ENCODE measurements at places on chromosomes 13 and 19.

GRCh38 chr19:46515879-46516350, 20.2 kb upstream of the PNMA8B start:
- DNase-seq = peak; percentile 45

- no peak for DNase-seq
Measured at GRCh38 chr19:4559569-4559968, at the start of gene SEMA6B. Gene SEMA6B, minus strand, starts transcription at chr19:4559684. Its CDS starts 1,227 bp downstream, at chr19:4558457.

DNA sequence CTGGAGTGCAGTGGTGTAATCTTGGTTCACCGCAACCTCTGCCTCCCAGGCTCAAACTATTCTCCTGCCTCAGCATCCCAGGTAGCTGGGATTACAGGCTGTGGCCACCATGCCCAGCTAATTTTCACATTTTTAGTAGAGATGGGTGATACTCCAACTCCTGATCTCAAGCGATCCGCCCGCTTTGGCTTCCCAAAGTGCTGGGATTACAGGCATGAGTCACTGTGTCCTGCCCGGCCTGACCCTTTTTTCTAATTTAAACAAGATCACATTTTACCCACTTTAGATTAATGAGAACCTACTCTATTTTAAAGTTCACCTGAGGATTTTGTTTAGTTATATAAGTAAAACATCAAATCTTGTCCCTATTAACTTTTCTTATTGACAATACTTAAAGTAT, 91.8 kb upstream of the POSTN start:
- DNase-seq = no peak

DNA sequence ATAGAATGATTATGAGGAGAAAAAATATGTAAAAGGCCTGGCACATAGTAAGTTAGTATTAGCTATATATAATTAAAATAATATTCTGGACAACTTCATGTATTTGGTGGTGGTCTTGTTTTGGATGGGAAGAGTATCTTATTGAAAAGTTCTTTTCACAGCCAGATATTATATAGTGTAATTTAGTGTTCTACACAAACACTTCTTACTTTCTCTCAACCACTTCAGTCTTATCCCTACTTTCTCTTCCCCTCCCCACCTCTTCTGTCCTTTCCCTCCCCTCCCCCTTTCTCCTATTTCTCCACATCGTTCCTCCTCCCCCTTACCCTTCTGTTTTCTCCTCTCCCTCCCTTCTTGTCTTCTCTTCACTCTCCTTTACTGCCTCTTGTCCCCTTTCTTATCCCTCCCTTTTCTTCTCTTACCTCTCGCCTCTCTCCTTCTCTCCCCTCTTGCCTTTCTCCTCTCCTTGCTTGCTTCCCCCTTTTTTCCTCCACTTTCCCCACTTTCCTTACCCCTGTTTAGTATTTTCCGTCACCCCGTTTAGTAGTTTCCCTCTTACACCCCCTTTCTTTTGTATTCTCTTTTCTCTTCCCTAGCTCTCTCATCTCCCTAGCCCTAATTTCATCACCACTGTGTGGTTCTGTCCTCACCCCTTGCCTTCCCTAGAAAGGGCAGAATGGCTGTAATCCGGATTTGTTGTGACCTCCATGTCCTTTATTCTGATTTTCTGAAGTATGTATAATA, 107.2 kb upstream of the MLNR start:
- no peak for DNase-seq

DNA sequence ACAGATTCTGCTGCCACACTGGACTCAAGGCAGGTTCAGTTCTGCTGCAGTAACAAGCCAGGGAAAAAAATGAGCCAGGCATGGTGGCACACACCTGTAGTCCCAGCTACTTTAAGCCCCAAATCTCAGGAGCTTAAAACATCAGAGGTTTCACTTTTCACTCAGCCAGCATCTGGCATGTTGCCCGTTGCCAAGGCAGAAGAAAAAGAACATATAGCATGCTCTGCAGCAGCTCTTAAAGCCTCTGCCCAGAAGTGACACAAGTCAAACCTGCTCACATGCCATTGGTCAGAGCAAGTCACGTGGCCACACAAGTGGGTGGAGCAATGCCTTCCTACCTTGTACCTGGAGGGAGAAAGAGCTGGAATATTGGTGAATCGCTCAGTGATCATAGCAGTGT, 14.7 kb upstream of the ADGRE5 start:
- peak; percentile 85 for DNase-seq

DNA sequence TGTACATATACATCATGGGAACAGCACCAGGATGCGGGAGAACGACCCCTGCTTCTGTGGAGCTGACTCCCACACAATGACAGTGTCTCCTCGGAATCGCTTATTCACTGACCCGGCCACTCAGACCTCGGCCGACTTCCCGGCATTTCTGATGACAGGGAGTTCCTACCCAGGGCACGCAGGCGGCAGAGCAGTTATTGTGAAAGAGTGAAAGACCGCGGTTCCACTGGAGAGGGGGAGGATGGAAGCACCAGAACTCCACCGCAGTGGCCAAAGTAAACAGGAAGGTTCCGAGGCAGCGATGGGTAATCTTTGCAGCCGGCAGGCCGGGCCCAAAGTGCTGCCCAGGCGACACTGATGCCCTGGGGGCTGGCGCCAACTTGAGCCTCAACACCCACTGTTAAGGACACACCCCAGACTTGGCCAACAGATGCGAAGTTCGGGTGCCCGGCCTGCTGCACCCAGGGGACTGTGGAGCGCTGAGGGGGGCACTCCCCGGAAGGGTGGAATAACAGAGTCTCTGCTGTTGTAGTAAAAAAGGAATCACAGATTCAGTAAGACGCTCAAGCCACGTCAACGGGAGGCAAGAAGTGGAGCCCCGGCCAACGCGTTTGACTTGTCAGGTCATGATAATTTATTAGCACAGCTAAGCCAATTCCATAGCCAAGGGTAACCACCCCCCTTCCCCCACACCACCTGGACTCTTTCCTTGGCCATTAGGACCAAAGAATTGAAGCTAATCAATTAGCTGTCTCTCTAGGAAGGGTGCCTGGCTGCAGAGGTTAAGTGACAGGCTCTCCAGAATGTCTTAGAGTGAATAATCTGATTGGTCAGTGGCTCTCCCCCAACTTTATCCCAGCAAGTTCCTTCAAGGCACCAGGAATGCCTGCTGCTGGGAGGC, 5.8 kb downstream of the MLLT1 start:
- no peak for DNase-seq

DNA sequence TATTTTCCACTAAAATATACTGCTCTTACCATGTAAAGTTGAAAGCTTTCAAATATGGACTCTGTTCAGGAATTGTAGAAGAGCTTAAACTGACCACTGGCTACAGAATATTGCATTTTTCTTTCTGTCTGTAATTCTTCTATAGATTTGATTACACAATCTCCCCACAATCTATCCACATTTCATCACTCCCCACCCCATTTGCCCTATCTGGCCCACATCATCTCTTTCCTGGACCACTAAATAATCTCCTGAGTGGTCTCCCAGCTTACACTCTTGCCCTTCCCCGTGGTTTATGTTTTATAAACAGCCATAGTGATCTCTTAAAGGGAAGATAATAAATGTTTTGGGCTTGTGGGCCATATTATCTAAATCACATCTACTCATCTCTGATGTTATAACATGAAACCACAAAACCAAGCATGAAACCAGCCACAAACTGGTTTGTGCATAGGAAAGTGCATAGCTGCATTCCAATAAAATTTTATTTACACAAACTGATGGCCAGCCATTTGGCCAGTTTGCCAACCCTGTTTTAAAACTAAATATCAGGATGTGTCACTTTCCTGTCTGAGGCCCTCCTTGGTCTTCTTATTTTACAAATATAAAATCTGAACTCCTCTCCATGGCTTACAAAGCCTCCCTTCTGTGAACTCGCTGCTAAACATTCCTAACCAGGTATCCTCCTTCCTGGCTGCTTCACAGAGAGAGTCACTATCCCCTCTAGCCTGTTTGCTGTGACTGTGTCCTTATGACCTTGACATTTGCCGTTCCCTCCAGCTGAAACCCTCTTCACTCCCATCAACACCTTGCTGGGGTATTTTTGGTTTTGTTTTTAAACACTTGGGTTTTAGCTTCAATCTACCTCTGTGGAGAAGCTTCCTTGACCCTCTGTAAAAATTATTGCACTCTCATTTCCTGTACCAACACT, 500.9 kb downstream of the GPC6 start:
- DNase-seq = no peak

DNA sequence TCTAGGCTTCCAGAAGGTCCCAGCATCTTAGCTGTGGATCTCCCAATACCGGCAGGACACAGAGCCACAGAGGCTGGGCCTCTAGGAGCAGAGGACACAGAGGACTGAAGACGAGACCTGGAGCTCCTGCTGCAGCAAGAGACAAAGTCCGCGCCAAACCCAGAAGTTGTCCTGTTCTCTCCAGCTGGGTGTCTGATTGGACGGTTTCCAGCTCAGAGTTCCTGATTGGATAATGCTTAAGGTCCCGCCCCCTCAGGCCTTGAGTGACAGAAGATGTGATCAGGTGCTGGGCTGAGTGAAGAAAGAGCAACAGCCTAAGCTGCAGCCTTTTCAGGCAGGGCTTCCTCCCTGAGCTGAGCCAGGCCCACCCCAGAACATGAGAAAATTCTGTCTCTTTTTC, 59.9 kb upstream of the ZNF85 start:
- DNase-seq = no peak

DNA sequence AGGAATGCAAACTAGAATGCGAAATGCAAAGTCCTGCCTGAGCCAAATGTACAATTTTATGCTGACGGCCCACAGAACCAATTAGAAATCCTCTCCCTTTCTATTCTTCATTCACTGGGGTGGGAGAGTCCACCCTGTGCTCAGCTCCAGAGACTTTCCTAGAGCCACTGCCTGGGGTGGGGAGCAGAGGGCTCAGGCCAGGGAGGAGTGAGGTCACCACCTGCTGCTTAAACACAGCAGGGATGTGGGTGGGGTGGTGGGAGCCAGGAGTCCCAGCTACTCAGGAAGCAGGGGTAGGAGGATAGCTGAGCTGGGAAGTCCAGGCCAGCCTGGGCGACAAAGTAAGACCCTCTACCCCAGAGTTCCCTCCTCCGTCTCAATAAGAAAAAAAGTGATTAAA, 26.9 kb upstream of the ZNF83 start:
- DNase-seq = no peak

DNA sequence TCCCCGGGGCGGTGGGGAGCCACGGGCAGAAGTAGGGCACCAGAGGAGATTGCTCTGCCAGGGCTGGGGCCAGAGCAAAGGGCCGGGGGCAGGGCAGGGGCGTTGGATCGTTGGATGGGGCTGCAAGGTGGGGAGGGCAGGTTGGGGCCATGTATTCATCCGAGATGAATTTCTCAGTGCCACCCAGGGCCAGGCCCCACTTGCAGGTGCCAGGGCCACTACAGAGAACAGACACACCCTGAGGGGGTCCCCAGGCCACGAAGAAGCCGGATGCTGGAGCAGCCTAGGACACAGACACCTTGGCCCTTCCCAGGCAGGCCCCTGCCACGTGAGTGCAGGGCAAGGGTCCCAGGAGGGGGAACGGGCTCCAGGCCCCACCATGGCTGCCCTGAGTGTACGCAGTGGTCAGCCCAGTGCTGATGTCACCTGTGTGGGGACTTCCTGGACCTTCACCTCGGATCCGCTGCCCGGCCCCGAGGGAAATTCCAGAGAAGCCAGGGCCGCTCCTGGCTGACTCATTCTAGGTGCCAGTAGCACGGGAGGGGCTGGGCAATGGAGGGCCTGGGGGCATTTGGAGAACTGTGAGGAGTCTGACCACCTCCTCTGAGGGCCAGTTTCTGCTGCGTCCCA, 9.6 kb upstream of the SBNO2 start:
- no peak for DNase-seq

GRCh38 chr13:20073775-20074174, 87.1 kb downstream of the GJA3 start:
- no peak for DNase-seq

- DNase-seq = no peak
Measured at GRCh38 chr19:54063350-54064116, at the start of gene VSTM1. Gene VSTM1, minus strand, starts transcription at chr19:54063897. Its CDS starts 120 bp downstream, at chr19:54063777.
